Ammon's horn (tissue), 1 donor: ENCODE measurements at places on chromosomes 5 and 9.

GRCh38 chr5:110702300-110702699 is 24.2 kb downstream of the TMEM232 start:
- no peak for DNase-seq

DNA sequence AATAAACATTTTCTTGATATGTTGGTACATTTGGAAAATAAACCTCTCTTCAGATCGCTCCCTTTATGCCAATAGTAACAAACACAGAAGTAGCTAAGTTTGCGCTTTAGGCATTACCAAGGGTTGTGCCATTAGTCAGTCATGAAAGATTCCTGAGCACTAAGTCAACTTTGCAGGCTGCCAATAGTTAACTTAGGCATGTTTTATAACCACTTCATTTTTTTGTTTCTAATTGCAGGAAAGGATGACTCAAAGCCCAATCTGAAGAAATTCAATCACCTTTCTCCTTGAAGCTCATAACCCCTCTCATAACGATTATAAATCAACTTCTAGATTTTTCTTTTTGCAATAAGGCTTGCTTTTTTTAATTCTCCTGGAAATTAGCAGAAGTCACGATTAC is 517.0 kb downstream of the AGTPBP1 start:
- no peak for DNase-seq

GRCh38 chr5:160960592-160960991 is 108.6 kb upstream of the ATP10B start:
- no peak for DNase-seq

GRCh38 chr9:92808726-92809451 is 44.3 kb upstream of the BICD2 start:
- DNase-seq, result peak; percentile 60

GRCh38 chr5:60700416-60700757 is 421 bp upstream of the DEPDC1B start:
- DNase-seq, result peak; percentile 25

GRCh38 chr5:61162832-61163567 is 732 bp upstream of the SMIM15 start:
- DNase-seq, result no peak

- no peak for DNase-seq
Measured at GRCh38 chr9:134663753-134664415, 22.3 kb downstream of the COL5A1 start.

- no peak for DNase-seq
Measured at GRCh38 chr9:138077898-138078540, 200.4 kb downstream of the CACNA1B start.

GRCh38 chr9:112332977-112333638 is at the start of gene PTBP3:
PTBP3 (minus strand) TSS chr9:112333619; CDS start chr9:112297865, 35,754 bp downstream.
- no peak for DNase-seq

DNA sequence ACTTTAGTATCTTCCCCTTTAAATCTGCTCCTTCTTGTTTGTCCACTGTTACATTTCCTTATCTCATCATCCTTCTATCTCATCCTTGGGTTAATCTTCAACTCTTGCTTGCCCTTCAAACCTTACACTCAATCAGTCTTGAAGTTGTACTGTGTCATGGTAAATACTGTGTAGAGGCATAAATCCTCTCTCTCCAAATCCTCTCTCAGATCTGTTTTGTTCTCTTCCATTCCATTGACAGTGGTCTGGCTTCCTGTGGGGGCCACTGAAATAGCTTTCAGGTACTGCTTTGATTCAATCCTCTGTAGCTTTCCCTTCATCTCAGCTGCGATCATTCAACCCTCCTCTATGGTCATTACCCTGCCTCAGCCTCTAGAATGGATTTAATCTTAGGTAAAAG is 104.0 kb downstream of the PLCXD3 start:
- no peak for DNase-seq

- no peak for DNase-seq
Measured at GRCh38 chr5:76199336-76200318, 116.4 kb downstream of the SV2C start.

GRCh38 chr9:114397219-114397847 is 9.6 kb upstream of the AKNA start:
- DNase-seq, result no peak

GRCh38 chr9:97524424-97524823 is 23.0 kb downstream of the TMOD1 start:
- no peak for DNase-seq

DNA sequence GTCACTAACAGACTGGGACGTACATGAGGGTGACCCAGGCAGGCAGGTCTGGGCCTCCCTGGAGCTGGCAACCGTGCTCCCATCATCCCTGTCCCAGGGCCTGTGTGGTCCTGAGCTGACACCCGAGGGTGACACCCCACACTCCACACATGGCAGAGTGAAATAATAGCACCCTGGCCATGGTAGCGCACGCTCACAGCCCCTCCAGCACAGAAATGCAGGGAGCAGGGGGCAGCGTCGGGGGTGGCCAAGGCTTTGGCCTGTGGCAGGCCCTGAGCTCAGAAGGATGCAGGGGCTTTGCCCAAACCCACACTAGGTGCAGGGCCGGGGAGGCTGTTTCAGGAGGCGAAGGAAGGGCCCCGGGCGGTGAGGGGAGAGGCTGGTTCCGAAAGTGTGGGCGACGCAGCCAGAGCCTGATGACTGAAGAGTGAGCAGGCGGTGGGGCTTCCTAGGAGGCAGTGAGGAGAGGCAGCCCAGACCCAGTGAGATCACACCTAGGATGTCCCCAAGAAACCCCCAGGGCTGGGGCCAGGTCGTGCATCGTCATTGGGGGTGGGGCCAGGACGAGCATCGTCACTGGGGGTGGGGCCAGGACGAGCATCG is 12.9 kb downstream of the OR2V2 start:
- DNase-seq, result peak; percentile 83

GRCh38 chr5:419970-420369 is 23.0 kb upstream of the EXOC3 start:
- DNase-seq, result no peak

DNA sequence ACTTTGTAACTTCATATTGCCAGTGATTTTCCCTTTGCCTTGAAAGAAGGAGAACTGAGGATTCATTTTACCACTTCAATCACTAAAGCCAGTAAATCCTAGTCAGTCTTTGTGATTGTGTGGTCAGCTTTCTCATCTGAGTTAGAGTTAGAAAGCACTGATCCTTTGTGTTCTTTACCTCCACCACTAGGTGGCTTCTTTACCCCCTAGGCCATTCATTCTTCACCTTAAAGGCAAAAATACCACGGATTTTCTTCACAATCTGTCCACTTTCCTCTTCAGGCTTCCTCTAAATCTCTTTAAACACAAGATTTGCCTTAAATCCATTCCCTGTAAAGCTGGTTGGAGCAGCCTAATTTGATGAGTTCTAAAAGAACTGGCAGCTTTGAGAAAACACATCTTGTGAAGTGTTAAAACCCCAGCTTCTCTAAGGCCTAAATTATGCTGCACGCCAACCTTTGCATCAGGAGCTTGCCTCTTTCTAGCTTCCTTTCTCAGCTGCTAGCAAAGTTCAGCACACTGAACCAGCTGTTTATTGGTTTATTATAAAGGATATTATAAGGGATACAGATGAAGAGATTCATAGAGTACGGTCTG is 20.4 kb downstream of the BDP1 start:
- DNase-seq, result no peak

- DNase-seq, result peak; percentile 13
Measured at GRCh38 chr9:117644932-117645636, 59.1 kb upstream of the TLR4 start.

DNA sequence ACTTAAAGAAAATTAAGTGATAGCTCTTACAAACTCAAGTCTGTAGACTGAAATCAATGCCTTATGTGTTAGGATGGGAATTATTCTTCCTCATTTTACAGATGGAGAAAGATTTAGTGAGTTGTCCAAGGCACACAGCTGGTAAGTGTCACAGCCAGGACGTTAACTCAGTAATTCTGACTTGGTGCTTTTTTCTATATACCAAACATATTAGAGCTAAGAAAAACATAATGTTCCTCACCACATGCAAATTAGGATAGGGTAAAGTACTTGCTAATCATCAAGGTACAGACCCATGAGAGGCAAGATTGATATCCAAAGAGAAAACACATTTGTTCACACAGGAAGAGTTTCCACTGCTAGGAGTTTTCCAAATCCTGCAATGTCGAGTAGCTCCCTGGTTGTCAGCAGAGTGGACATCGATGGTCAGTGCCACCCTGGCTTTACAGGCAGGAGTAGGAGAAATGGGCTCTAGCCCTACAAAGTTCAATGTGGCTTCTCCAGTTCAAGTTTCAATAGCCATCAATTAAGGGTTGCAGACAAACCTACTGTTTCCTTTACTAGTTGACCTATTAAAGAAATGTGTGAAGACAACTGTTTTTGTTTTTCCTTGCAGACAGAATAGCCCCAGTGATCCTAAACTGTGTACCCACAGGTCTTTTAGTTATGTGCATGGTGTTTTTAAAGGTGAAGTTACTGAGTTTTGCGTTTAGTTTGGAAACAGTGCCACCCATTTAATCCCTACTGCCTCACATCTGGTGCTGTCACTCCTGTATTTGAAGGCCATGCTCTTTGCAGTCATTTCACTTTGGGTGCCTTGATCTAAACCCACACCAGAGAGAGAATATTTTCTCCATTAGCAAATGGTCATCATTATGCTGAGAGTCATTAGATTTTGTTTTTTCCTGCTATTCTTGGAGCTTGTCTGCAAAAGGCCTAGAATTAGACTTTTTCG is 460.8 kb upstream of the SMARCA2 start:
- DNase-seq, result no peak

DNA sequence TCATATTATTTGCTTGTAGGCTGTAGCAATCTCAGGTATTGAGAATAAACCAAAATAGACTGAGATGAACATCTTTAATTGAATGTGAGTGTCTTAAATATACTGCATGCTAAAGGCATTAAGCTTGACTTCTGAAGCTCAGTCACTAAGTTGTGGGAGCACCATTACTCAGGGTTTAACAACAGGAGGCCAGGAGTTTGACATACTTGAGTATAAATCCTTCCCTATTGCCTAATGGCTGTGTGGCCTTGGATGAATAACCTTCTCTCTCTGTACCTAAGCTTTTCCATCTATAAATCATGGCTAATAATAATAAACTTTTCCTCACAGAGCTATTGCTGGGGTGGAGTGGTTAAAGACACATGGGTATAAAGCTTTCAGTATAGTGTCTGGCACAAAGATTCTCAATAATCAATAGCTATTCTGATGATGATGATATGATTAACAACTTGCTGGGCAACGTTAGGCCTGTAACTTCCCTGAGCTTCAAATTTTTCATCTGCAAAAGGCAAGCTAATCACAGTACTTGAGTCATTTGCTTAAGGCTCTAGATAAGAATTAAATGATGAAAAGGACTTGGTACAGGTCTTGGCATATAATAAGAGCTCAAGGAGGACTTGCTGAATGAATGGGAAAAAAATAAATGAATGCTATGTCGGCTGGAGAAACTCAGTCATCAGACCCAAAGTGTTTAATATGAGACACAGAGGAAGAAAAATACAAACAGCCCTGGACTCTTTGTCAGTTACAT is 174.0 kb upstream of the IL12B start:
- no peak for DNase-seq

DNA sequence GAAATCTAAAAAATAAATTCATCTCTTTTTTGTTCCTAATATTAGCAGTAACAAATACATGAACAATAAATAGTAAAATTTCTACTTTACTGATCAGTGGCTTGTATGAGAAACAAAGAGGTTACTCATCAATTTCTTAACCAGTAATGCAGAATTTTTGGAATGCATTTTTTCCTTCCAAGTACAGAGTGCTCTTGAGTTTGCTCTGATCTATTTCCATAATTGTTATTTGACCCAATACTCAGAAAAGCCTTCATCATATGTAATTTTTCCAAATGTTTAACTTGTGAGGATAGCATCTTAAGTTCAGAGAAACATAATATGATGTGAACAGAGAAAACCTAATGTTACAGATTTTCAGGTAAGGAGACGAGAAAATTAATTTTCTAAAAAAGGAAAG is 47.3 kb downstream of the FBN2 start:
- DNase-seq, result no peak

- no peak for DNase-seq
Measured at GRCh38 chr9:130661451-130662098, 2.8 kb upstream of the PRDM12 start.

DNA sequence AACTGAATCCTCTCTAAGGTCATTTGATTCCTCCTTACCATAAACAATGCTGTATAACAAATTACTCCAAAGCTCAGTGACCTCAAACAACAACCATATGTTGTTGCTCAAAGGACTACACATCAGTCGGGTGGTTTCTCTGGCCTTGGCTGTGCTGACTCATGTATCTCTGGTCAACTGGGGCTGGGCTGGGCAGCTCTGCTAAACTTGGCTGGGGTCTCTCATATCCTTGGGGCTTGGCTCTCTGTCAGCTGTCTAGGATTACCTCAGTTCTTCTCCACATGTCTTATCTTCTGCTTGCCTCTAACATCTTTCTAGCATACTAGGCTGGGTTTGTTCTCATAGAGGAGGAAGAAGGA is 86.4 kb downstream of the GALNT10 start:
- no peak for DNase-seq

GRCh38 chr9:128550770-128551656 is 1.4 kb upstream of the SPTAN1 start:
- peak; percentile 78 for DNase-seq

DNA sequence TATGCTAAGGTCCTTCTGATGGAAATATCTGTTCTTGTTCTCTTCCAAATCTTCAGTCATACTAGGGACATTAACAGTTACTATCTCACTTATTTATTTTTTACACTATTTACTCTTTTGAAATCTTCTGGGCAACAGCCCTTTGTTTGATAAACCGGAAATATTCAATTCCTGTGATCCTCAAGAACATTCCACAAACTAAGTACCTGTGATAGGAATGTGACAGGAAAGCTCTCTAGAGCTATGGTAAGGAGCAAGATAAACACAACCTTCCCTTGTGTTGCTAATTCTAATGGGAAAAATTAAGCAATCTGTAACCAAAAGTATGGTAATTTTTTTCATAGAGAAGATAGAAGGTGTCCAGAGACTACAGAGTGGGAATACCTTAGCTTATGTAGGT is 22.0 kb upstream of the ANKRD34B start:
- no peak for DNase-seq

DNA sequence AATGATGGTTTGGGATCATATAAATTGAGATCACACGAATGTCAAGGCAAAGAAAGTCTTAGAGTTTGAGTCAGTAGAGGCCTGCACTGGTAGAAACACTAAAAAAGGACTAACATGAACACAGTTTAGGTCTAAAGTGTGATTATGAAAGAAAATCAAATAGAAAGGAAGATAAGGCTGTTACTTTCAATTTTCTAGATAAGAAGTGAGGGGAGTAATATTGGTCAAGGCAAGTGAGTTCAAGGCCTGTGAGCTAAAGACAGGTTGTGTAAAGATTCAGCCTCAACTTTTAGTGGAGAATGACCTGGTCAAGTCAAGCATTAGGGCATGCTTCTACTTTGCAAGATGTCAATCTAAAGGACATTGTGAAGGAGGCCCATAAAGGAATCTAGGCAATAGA is 19.0 kb downstream of the VLDLR start:
- DNase-seq, result no peak
